ENCODE measurements at places on chromosomes 16 and 17. TPM values are rescaled to one million over a fixed set of nuclear protein-coding genes. Genes with fewer than 3 reads are reported as not detected.

Gene PLCD3
- polyA plus RNA-seq, result 25.8 TPM

Gene ITGAD
- polyA plus RNA-seq, result 0.18 TPM

Gene SPATA22
- polyA plus RNA-seq, result 0.82 TPM

Gene DYNLRB2
- polyA plus RNA-seq, result 1.7 TPM

Gene CLEC18A
- polyA plus RNA-seq, result 1.1 TPM

- no peak for DNase-seq
These were observed 599.4 kb upstream of the CDH5 start for GRCh38 chr16:65767125-65767524.

- DNase-seq, result no peak
These were observed 14.7 kb downstream of the GSPT1 start for GRCh38 chr16:11901091-11901490.

DNA sequence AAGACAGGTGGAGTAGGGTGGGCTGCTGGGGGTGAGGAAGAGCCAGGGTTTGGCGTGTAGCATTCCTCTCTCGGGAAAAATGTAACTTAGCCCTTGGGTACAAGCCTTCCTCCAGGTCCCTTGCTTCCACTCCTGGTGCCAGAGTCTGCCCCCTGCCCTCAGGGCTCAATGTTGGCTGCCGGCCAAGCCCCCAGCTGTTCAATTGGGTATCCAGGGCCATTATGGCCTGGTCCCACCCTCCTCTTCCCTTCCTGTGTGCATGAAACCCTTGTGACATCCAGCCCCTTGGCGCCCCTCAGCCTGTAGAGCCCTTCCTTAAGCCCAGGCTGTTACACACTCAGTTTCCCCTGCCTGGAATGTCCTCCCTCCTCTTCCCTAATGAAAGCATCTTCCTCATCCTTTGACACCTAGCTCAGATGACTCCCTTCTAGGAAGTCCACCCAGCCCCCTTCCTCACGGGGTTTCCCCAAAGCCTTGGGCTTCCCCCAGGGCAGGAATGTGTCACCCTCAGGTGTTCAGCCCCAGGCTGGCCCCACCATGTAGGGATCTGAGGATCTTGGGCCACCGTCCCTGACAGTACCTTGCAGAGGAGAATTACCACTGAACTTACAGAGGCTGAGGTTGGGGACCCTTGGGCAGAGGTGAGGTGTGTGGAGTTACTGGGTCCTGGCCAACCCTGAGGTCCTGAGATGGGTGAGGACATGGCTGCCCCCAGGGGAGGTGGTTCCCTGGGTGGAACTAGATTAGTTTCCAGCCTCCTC, 30.0 kb downstream of the B9D1 start:
- no peak for DNase-seq

- no peak for DNase-seq
These were observed 2.7 kb downstream of the NOD2 start for GRCh38 chr16:50696126-50696525.

DNA sequence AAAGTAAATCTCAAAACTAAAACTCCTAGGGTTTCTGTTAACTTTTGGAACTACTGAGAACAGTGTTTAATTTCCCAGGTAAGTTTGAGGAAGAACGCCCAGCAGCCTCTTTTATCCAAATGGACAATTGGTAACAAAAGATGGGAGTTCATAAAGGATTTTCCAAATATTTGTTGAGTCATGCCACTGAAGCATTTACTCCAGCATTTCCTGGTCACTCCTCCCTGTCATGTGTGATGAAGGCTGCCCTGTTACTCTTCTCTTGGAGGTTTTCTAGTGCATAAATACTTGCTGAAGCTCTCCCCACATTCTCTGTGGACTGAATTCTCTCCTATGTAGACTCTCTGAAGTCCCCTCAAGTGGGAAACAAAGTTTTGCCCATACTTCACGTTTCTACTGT, 16.5 kb downstream of the ZNF75A start:
- no peak for DNase-seq

GRCh38 chr17:77887464-77888241, 70.8 kb upstream of the TNRC6C start:
- no peak for DNase-seq

DNA sequence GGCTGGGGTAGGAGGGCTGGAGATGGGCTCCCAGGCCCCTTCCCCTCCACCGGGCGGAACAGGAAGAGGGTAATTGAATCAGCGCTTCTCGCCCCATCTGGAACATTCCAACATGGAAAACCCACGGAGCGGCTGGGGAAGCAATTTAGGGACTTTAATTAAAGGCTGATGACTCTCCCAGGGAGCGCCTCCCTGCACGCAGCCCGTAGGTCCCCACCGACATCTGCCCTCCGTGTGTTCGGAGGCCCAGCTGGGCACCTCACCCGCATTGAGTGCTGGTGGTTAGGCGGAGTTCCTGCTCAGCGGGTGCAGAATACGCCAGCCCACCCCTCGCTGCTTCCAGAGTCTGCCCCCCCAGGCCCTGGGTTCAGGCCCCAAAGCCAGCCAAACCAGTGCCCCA, 10.0 kb downstream of the HS3ST6 start:
- DNase-seq, result no peak

- no peak for DNase-seq
These were observed 238.0 kb downstream of the SNX29 start for GRCh38 chr16:12214509-12214908.

Data from left renal pelvis (tissue), 4 donors.